ENCODE measurements at places on chromosomes 6 and 20.
A peak's percentile ranks its signal among the peaks of the same experiment; 100 is the strongest.

- no peak for DNase-seq
These were observed 107.4 kb downstream of the B3GAT2 start for GRCh38 chr6:70849348-70850069.

DNA sequence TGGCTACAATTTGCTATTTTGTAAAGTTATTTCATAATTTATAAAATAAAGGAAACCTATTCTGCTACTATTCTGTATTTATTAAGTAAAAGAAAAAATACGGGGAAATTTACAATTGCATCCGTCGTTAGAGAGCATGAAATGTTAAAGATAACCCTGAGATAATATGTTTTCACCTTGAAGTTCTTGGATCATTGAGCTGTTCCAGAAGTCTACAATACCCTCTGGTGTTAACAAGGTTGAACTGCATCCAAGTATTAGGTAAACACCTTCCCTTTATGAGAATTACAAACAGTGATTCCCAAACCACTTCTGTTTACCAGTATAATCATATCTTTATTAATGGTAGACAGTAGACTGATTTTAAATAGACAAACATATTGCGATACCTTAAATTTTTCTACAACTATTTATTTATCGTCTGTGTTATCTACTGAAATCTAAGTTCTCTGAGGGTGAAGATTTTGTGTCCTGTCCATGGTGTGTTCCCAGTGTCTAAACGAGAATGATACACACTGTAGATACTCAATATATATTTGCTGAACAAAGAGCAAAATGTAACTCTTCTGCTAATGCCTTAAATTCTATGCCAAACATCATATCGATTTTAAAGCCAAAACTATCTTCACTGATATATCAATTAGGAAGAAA, 28.2 kb downstream of the TBC1D32 start:
- no peak for DNase-seq

DNA sequence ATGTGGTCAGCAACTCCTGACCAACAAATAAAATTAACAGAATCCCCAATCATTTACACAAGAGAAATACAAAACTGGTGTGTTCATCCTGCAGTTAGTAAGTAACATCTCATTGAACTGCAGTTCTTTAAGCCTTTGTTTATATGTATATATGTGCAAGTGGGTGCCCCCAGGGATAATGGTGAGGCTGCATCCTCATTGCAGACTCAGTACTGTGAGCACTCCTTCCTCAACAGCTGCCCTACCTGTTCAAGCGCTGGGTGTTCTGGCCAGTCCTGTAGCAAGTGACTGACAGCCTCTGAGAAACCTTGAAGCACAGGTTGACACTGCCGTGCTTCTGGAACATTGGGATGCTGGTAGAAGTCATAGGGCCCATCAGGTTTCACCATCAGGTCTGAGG, 49.8 kb upstream of the LYRM2 start:
- no peak for DNase-seq

GRCh38 chr6:30885481-30885998, 1.2 kb downstream of the DDR1 start:
- DNase-seq, result no peak

DNA sequence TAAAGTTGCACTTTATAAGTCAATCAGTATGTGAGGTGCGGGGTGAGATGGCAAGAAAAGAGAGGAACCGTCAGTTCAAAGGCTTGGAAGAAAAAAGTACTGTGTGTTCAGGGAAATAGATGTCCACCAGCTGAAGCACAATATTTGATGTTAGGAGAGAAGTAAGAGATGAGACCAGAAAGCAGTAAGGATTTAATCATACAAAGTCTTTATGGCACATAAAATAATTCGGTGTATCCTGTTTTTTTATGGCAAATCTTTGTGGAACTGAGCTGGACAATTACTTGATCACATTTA, 197.2 kb downstream of the FAXC start:
- DNase-seq, result no peak

- DNase-seq, result no peak
These were observed 52.4 kb upstream of the MRPS10 start for GRCh38 chr6:42269974-42270510.

- no peak for DNase-seq
These were observed 377.0 kb upstream of the NOX3 start for GRCh38 chr6:155832596-155832995.

- DNase-seq, result no peak
These were observed 79.1 kb upstream of the ZFP64 start for GRCh38 chr20:52270696-52271095.

- no peak for DNase-seq
These were observed 41.8 kb downstream of the SESN1 start for GRCh38 chr6:109052852-109053251.

- DNase-seq, result no peak
These were observed 19.5 kb upstream of the ASXL1 start for GRCh38 chr20:32338665-32339064.

- no peak for DNase-seq
These were observed 33.3 kb upstream of the TXLNB start for GRCh38 chr6:139325125-139325524.

DNA sequence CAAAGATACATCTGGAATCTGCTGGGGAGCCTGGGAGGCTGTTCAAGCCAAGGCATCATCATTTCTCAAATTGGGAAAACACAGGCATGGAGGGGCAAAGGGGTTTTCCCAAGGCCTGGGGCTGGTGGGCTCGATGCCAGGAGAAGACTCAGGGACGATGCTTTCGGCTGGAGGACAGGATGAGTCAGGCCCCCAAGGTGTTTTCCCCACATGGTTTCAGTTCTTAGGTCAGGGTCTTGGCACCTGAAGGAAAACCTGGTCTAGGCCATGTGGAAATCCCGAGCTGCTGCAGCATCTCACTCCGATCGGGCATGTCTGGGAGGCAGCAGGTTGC, 348.1 kb downstream of the CDC5L start:
- peak; percentile 25 for DNase-seq

GRCh38 chr20:21219686-21220085, 83.4 kb upstream of the XRN2 start:
- no peak for DNase-seq

DNA sequence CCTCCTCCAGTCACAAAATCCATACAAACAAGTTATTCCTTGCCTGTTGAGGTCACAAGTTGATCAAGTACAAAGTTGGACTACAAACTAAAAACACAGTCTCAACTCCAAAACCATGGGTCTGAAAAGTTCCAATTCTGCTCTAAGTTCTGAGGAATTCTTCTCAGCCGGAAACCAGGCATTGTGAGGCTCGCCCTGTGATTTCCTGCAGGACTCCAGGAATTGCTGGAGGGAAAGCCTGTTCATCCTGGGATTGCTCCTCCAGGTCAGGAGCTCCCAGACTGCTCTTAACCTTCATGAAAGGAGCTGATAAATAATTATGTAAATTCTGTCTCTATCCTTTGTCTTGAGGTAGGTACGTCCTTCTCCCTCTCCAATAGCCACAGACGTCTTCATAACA, 8.5 kb downstream of the TRAM2 start:
- no peak for DNase-seq

DNA sequence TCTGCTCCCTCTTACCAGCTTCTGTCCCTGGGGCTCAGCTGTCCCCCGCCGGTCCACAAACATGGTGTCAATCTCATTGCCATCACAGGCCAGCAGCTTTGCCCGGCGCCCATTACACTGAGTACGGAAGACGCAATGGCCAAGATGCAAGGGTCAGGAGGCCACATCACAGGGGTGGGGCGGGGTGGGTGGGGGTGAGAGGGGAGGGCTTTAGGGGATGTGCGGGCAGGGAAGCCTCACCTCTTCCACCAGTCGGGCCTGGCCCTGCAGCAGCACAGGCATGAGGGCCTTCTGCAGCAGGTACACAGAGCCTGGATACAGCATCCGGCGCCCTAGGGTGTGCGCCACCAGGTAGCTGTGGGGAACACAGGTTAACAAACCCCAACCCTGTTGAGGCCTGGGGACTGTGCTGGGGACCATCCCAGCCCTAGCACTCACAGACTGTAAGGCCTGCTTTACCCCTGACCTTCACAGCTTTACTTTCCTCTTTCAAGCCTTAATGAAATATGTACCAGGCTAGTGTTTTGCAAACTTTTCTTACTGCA, 10.8 kb upstream of the LY6G5C start:
- DNase-seq, result no peak

DNA sequence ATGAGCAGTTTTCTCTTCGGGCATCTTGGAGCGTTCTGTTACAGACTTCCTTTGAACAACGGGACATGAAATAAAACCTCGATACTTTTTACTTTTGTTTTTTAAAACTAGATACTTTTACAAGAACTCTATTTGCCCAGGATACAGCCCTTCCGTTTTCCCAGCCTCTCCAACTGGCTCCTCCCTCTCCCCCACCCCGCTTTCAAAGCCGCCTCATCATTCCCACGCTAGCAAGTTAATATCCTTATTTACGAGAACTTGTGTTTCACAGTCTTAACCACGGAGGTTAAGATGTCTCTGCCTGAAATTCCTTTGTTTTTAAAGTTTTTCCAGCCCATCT, 241 bp upstream of the CFAP206 start:
- DNase-seq, result peak; percentile 12

- peak; percentile 43 for DNase-seq
These were observed 275.7 kb downstream of the PAX1 start for GRCh38 chr20:21981179-21981578.

DNA sequence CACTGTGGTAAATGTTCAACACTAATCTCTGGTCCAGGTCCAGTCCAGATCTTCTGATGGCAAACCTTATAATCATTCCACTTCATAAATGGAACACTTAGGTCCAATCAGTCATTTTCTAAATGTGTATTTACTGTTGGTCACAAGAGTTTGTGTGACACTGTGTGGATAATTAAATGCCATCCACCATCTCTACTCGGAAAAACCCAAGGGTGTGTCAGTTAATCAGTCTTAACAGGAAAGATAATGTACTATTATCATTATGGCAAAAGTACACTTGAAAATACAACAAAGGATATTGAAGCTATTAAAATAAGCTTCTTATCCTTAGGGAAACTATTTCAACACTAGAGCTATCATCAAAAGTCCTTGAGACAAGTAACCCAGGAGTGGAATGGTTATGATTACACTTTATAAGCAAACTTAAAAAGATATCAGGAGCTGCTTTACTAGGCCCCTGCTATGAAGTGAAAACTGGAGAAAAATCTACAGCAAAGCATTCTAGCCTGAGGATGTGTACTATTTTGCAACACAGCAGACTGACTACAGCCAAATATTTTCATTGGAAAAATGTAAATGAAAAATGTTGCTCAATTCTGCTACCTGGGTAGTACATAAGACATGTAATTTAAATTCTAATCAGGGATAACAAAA, 227.9 kb downstream of the LAMA2 start:
- DNase-seq, result no peak

GRCh38 chr6:116396441-116396840, 25.7 kb downstream of the DSE start:
- no peak for DNase-seq

GRCh38 chr20:56360908-56361205, 2.1 kb downstream of the FAM210B start:
- DNase-seq, result no peak

- no peak for DNase-seq
These were observed 10.4 kb downstream of the FAM110A start for GRCh38 chr20:843912-844311.

DNA sequence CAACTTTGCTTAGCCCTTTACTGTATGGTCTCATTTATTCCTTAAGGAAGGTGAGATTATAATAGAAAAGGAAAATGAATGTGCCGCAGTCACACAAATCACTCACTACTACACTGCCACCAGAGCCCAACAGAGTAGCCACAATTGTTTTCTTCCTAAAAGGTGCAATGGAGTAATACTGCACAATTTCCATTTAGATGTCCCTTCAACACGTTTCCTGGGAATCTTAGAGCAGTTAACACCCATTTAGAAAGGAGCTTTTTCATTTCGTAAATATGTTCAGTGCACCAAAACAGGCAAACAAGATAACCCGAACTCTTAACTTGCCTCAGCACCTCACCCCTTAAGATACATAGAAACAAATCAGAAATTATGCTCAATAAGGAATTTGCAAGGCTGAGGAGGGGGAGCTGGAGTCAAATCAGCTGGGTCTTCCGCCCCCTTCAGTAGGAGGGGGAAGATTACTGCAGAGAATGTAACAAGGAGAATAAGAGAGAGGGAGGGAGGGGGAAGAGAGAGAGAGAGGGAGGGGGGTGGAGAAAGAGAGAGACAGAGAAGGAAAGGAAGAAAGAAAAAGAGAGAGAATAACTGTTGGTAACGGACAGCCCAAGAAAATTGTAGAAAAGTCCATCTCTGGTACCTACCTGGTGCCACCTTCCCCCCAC, 155.5 kb downstream of the BCAS1 start:
- no peak for DNase-seq

- no peak for DNase-seq
These were observed 46.8 kb downstream of the SNX5 start for GRCh38 chr20:17921774-17922173.

DNA sequence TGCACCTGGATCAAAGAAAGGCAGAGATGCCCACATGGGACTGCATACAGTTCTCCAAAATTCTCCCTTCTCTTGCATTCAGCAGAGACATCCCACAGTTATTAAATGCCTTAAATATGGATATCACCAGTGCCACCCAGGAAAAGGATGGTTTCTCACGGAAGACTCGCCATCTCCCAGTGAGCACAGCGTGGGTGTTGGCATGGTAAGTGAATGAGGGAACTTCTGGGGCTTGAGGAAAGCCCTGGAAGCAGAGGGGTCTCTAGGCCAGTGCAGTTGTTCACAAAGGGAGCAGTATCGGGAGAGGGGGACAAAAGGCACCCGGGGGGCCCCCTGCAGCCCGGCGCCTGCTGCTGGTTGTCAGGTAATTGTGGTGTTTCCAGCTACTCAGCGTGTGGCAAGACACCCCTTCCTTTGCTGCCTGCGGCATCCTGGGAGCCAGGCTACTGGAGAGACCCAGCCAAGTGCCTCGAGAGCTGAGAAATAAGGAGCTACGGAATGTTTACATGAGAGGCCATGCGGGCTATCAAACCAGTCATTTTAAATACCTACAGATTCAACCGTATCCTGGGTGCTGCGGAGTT, 125.4 kb downstream of the PXDC1 start:
- DNase-seq, result no peak

GRCh38 chr6:139294090-139294489, 2.3 kb upstream of the TXLNB start:
- DNase-seq, result no peak

DNA sequence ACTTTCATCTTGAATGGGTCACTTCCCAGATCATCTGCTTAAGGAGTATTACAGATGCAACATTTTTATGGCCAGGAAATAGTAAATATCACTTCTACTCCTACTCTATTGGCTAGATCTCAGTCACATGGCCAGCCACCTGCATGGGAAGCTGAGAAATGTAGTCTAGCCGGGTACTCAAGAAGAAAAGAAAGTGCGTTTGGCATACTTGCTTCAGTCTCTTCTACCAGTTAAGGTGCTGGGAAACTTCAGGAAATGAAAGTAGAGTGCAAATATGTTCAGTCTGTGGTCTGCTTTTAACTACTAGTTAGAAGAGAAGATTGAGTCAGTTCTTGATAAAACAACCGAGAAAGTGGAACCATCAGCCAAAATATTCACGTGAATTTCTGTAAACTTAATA, 129.2 kb downstream of the PDSS2 start:
- DNase-seq, result no peak

GRCh38 chr6:107536180-107536961, 46.5 kb downstream of the SOBP start:
- DNase-seq, result no peak

GRCh38 chr20:57980506-57980905, 247.9 kb downstream of the ANKRD60 start:
- no peak for DNase-seq
